ENCODE measurements at places on chromosomes 5 and 9.

DNA sequence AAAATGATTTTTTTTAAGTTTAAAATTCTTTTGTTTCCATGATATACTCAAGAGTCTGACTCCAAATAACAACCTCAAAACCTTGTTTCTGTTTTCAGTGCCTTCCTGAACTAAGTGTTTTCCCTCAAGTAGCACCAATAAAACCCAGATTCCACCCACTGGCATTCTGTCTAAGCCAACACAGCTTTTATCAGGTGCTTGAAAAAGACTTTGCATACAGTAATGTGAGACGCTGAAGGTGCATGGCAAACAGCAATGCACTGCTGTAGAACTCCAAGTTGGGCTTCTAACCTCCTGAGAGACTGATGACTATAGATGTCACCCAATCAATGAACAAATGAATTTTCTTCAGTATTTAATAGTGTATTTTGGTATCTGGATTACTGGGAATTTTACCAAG lies 95.7 kb downstream of the NFIB start:
- no peak for DNase-seq

- peak; percentile 60 for DNase-seq
Observed at GRCh38 chr9:92353051-92353450, 27.3 kb downstream of the CENPP start.

DNA sequence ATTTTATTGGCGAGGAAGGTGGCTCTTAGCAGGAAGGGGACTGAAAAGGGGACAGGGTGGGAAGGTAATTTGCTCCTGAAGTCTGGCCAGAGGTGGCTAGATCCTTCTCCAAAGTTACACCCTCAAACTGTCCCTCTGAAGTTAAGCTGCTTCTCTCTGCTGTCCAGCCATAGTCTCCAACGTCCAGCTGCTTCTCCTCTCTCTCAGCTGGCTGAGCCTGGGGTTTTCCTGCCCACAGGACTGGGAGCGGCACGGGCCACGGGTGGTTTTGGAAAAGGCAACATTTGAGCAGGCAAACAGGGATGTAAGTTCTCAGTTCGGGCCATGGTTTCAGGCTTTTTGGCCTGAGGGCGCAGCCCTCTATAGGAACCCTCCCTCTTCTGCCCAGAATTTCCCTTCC lies 128.3 kb downstream of the YIPF5 start:
- DNase-seq: no peak

GRCh38 chr9:79694676-79695400 lies 123.1 kb downstream of the TLE4 start:
- DNase-seq: no peak

DNA sequence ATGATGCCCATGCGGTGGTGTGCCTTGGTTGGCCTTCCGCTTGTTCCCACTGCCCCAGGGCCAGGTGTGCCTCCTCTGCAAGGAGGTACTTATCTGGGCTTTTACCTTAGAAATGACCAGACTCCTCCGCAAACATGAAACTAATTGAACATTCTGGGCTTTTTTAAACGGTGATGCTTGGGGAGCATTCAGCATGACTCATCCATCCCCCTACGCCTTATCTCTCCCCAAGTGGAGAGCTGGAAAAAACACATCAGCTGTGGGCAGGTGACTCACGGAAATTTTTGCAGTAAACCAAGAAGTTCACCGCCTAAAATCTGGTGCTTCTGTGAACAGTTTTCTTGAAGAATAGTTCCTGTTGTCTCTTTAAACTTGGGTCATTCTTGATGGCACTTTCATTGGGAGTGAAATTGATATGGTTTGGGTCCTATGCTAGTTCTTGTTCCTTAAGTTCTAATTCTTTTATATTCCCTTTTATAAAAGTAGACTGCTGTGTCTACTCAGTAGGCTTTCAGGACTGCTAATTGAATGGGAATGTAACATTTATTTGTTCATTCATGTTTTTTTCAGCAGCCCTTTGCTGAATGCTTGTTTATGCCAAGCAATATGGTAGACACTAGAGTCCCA lies 39.6 kb downstream of the SFXN1 start:
- DNase-seq: no peak

DNA sequence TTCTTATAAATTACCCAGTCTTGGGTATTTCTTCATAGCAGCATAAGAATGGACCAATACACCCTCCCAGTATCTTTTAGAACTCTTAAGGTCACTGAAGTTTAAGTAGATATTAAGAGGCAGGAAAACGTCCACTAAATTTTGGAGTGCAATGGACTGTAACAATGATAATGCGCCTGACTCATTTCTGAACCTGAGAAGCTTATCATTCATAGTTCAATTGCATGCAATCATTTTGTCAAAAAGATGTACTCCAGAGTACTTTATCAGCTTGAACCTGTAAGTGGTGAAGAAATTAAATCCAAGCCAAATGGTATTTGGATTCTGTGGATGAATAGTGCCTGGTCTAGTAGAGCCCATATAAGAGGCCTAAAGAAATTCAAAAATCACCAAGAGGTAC lies 196.5 kb upstream of the CDH9 start:
- DNase-seq: no peak

DNA sequence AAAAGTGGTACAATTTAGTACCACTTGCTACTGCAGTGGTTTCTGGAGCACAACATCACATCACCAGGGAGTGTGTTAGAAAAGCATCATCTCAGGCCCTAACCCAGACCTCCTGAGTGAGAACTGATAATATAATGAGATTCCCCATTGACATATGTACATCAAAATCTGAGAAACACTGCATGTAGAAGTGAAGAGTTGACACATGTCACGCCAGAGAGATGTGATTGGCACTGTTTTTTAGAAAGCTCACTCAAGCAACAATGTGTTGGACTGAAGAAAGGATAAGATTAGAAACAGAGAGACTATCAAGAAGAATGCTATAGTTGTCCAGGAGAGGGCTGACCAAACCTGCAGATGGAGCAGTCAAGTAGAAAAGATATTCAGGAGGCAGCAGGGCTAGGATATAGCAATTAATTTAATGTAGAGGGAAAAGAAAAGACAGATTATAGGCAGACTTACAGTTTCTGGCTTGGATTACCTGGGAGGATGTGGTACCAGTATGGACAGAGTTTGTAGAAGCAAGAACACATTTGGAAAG lies 324.4 kb upstream of the ADAMTSL1 start:
- DNase-seq: no peak

GRCh38 chr5:63255594-63255993 lies 677.0 kb downstream of the LRRC70 start:
- DNase-seq: no peak

- peak; percentile 52 for DNase-seq
Observed at GRCh38 chr5:115068239-115069086, 101.2 kb downstream of the TRIM36 start.

DNA sequence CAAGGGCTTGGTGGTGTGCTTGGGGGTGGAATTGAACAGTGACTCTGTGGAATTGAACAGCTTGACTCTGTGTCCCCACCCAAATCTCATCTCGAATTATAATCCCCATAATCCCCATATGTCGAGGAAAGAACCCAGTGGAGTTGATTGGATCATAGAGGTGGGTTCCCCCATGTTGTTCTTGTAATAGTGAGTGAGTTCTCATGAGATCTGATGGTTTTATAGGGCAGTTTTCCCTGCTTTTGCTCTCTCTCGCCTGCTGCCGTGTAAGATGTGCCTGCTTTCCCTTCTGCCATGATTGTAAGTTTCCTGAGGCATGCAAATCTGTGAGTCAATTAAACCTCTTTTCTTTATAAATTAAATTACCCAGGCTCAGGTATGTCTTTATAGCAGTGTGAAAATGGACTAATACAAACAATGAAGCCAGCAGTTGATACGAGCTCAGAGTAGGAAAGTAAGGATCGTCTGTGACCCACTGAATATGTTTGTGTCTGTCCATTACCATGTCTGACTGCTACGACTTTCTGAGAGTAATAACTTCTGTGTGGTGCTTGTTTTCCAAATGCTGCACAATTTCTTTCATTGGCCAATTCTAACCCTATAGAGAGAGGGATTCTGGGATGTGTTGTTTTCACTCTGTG lies 17.9 kb upstream of the RICTOR start:
- DNase-seq: no peak

DNA sequence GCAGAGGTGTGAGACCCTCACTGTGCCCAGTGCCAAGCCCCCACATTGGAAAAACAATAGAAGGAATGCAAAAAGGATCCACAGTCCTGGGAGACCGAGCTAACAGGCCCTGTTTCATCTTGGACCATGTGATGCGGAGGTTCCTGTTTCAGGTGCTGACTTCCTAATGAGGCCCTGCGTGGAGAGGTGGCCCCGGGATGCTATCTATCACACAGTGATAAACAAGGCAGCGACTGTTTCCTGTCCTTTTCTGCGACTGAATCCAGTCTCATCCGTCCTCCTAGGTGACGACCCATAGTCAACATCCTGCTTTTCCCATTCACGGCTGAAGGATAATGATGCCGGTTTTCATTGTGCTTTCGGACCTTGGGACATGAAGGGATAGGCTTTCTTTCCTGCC lies 56.4 kb upstream of the BOD1 start:
- DNase-seq: no peak

- DNase-seq: no peak
Observed at GRCh38 chr5:134070725-134071613, 43.5 kb upstream of the TCF7 start.

- peak; percentile 85 for DNase-seq
Observed at GRCh38 chr5:40429258-40430100, 250.2 kb upstream of the PTGER4 start.

- no peak for DNase-seq
Observed at GRCh38 chr5:151351671-151352070, 4.3 kb upstream of the SLC36A2 start.

DNA sequence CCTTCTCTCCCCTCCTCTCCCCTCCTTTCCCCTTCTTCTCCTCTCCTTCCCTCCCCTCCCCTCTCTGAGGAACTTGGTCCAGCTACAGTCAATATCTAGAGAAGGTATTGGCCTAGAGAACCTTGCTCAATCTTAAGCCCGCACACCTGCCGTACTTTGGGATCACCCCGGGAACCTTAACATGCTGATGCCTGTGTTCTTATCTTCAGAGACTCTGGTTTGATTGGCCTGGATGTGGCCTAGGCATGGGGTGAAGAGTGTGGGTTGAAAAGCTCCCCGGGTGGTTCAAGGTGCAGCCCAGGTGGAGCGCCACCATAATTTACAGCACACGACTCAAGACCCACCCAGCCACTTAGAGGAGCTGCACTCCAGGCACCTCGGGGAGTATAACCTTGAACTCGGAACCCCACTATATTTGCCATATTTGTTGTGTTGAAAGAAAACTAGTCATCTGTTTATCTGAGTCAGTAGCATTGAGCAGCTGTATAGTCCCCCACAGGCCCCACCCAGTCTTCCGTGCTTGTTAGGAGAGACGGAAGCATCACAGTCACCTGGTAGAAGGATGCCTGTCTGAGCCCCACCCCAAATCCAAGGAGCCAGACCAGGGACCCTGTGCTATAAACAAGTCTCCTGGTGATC lies 14.4 kb upstream of the PHF19 start:
- no peak for DNase-seq

DNA sequence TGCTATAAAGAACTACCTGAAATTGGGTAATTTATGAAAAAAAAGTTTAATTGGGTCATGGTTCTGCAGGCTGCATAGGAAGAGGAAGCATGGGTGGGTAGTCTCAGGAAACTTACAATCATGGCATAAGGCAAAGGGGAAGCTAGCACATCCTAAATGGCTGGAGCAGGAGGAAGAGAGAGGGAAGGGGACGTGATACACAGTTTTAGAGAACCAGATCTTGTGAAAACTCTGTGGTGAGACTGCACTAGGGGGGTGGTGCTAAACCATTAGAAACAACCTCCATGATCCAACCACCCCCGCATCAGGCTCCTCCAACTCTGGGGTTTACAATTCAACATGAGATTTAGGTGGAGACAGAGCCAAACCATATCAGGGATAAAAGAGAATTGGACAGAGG lies 624.2 kb downstream of the PRR16 start:
- peak; percentile 18 for DNase-seq

- DNase-seq: no peak
Observed at GRCh38 chr9:86794391-86795046, 152.8 kb downstream of the GAS1 start.

DNA sequence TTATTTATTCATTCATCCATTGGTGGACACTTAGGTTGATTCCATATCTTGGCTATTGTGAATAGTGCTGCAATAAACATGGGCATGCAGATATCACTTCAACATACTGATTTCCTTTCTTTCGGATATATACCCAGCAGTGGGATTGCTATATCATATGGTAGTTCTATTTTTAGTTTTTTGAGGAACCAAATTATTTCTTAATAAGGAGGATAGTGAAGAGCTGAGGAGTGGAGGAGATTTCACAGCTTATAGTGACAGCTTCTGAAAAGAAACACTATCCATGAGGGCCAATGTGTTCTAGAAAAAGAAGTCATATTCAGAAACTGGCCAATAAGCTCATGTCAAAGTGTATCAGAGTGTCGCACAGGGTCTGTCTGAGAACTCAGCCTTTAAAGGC lies 183.3 kb downstream of the SEC61B start:
- DNase-seq: peak; percentile 76

- DNase-seq: no peak
Observed at GRCh38 chr5:176161431-176161830, 76.8 kb upstream of the SIMC1 start.
